ENCODE measurements at places on chromosomes 2 and 18.

GRCh38 chr2:183078464-183079138 lies at the start of gene DUSP19:
DUSP19 (plus strand) TSS chr2:183078747; CDS start chr2:183078934, 187 bp downstream.
- DNase-seq, result peak; percentile 87

- DNase-seq, result no peak
These were observed 168.0 kb downstream of the ARHGAP15 start for GRCh38 chr2:143297182-143297581.

DNA sequence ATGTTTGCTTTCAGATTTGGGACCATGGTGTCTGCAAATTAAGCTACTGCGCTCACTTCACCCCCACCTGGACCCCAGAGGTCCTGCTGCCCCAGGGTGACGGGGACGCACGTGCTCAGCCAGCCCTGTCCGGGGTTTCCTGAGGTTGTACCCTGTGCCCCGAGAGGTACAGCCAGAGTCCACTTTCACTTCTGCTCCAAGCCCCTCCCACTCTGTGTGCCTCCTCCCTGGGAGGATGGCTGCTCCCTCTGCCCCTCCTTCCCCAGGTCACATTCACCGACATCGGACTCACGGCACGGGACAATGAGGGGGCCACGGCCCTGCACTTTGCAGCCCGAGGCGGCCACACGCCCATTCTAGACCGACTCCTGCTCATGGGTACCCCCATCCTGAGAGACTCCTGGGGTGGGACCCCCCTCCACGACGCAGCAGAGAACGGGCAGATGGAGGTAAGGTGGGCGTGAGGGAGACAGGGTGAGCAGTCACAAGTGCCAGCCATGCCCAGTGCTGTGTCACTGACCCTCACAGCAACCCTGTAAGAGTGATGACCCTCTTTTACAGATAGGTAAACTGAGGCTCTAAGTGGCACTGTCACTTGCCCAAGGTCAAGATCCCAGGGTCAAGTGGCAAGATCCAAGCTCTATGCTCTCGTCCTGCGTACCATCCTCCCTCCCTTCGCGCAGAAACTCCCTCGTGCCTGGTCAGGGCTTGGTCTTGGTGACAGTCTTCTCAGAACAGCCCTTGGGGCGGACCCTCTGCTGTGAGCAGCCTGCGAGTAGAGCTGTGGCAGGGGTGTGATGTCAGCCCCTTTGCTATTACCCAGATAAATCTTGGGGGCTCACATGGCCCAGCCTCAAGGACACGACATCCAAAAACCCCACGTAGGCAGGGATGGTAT lies 7.6 kb downstream of the ESPNL start:
- DNase-seq, result peak; percentile 89

DNA sequence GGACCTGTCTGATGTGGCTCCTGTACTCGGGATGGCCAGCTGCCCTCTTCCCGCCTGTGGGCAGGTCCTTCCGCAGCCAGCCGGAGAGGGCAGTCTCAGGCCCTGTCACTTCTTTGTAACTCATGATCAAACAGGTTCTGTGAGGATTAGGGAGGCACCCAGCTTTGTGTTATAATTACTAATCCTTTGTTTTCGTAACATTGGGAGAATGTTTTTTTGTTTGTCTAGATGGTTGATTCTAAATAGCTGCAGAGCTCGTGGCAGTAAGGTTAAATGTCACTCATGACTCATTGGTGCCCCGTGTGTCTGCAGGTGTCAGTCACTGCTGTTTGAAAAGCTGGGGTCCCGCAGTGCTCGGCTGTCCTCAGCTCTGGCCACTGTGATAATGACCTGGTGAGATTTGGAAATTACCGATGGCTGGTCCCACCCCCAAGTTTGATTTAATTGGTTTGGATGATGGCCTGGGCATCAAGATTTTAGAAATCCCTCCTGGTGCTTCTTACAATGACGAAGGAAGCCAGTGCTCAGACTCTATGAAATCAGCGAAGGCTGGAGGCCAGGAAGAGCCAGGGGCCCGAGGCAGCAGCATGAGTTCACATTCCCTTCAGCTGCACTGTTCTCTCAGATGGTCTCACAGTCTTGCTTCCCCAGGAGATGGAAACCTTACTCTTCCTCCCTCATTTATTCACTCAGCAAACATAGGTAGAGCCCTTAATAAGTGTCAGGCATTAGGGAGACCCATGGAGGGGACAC lies 172.8 kb downstream of the VAPA start:
- DNase-seq, result no peak

GRCh38 chr2:174325373-174326160 lies 9.2 kb upstream of the SP9 start:
- peak; percentile 60 for DNase-seq

- DNase-seq, result no peak
These were observed 305.9 kb upstream of the TMEFF2 start for GRCh38 chr2:192500550-192501200.

DNA sequence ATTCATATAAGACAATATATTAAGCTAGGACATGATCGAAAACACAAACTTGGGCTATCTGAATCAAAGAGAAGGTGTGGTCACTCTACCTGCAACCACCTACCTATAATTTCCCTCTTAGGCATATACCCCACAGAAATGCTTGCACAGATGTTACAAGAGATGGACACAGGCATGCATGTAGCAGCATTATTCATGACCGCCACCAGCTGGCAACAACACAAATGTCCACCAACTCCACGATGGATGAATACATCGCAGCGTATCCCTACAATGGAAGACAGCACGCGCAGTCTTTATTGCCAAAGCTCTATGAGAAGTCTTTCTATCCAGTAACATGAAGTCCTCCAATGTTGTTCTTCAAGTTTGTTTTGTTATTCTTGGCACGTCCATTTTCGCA lies 90.8 kb downstream of the ARL4C start:
- DNase-seq, result no peak

- peak; percentile 31 for DNase-seq
These were observed 1029.1 kb upstream of the KLHL29 start for GRCh38 chr2:22355816-22356433.

- DNase-seq, result no peak
These were observed 132.5 kb downstream of the SPHKAP start for GRCh38 chr2:228048838-228049490.

DNA sequence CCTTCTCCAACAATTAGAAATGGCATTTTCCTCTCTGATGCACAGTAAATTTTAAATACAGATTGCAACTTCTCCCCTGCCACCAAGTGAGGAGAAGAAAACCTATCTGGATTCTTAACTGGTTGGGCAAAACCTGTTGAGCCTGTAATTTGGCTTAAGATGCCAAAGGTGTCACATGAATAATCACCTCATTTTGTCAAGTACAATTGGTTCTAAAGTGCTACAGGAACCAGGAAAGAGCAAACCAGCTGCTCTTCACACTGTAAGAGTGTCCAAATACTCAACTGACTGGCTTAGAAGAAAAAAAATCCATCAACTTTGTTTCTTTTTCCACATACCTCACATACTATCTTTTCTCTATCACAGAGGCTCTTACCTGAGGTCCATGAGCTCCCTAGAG lies 35.4 kb downstream of the NPC1 start:
- no peak for DNase-seq

- no peak for DNase-seq
These were observed 107.6 kb upstream of the BZW1 start for GRCh38 chr2:200703926-200704637.

DNA sequence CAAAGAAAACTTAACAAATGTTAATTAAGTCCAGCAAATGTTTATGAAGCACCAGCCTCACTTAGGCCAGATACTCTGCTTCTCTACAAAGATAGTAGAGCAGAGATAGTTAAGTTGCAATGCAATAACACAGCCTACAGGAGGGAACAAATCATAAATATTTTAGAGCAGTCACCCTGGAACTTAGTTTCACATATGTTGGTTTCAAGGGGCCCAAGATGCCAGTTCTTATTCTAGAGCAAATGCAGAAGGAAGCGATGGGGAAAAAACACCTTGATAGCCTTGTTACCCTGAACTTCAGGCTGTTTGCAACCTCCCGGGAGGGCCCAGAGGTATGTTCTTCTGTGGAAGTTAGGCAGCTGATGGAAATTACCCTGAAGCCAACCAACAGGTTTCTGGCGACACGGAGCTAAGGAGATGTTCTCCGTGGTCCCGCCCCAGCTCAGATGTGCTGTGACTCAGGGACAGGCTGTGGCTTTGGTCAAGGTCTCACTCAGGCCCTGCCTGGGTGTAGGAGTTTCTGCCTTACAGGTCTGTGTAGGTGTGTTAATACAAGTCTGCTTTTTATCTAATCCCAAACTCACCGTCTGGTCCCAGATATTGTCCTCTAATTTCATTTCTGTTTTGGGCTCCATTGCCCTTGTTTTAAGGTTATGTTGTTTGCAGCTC lies 3.8 kb downstream of the CTIF start:
- no peak for DNase-seq

- DNase-seq, result no peak
These were observed 278.6 kb downstream of the DSC3 start for GRCh38 chr18:30763902-30764350.

- DNase-seq, result no peak
These were observed 72.7 kb downstream of the NXPH2 start for GRCh38 chr2:138707392-138708074.

DNA sequence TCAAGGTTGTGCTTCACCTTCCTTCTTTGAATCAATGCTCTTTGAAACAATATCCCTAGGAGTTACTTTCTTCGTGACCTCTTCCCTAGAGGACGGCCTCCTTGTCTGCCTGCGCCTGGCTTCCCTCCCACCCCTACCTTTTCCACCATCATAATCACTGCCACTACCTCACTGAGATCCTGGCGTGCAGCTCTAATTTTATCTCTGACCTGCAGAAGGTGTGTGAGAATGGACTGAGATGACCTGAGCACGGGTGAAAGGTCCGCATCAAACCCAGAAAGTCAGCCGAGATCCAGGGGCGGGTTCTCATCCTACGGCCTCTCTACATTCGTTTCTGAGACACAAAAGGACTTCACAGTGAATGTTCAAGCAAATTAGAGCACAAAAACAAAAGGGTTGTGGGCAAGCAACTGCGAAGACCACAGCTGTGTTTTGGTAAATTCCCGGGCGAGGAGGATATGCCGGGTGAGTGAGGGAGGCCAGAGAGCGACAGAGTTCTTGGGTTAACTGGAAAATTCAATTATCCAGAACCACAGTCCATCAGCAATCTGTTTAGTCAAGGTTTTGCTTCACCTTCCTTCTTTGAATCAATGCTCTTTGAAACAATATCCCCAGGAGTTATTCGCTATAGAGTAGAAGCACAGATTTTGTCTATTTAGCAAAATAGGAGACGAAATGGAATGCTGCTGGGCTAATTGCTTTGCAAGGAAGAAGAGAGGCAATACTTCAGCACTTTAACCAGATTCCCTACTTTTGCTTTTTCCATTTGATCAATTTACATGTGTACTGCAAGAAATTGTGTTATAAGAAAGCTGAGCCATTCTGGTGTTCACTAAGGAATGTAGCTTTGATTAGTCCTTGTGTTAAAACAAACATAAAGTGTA lies 212.6 kb downstream of the ACKR3 start:
- DNase-seq, result no peak

GRCh38 chr2:26043862-26044696 lies 10.2 kb downstream of the RAB10 start:
- peak; percentile 23 for DNase-seq

DNA sequence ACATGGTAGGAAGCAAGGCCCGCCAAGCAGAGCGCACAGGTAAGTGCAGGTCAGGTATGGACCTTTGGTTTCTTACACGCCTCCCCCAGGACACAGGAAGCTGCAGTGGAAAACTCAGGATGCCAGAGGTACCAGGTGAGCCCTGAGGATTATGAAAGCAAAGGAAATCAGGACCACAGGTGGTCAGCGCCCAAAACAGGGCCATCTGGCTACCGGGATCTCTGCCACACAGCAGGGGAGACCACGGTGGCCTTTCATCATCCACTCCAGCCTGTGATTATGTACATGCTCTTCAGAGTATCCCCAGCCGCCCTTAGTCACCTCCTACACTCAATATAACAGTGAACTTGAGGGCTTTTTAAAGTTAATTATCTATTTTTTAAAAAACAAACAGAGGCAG lies 125.5 kb upstream of the EPC2 start:
- no peak for DNase-seq

DNA sequence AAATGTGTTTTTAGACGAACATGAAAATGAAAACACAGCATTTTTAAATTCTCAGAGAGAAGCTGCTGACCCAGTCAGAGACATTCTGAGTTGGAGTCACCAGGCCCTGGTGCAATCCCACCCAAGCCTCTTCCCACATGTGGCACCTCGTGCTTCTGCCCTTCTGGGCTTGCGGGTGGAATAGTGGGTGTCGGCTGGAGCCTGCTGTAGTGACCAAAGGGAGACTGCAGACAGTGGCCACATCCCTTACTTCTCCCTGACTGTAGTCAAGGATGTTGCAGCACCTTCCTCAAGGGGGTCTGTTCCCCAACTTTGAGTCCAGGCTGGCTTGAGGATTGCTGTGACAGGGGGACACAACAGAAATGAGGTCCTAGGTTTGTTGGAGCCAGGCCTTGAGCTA lies 104.4 kb upstream of the GLI2 start:
- DNase-seq, result no peak

- DNase-seq, result no peak
These were observed 249.4 kb upstream of the CTAGE1 start for GRCh38 chr18:22667156-22667555.

GRCh38 chr2:1742681-1743395 lies 1.5 kb downstream of the PXDN start:
- DNase-seq, result peak; percentile 58

GRCh38 chr2:235025800-235026536 lies 74.2 kb downstream of the SH3BP4 start:
- no peak for DNase-seq

DNA sequence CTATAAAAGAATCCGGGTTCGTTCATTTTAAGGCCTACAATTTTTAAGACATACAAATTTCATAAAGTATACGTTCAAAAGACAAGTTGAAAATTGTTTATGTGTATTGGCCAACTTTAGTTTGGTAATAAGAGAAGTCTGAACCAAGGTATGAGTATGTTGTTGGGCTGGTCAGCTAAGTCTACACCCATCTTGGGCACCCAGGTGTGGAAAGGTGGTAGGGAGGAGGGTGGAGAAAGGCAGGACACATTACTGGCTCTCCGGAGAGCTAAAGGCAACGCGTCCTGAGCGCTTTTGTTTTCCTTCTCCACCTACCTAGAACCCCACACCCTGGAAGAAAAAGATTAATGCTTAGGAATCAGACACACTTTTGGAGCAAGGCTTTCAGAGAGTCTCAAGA lies 899 bp upstream of the PELI1 start:
- DNase-seq, result no peak

DNA sequence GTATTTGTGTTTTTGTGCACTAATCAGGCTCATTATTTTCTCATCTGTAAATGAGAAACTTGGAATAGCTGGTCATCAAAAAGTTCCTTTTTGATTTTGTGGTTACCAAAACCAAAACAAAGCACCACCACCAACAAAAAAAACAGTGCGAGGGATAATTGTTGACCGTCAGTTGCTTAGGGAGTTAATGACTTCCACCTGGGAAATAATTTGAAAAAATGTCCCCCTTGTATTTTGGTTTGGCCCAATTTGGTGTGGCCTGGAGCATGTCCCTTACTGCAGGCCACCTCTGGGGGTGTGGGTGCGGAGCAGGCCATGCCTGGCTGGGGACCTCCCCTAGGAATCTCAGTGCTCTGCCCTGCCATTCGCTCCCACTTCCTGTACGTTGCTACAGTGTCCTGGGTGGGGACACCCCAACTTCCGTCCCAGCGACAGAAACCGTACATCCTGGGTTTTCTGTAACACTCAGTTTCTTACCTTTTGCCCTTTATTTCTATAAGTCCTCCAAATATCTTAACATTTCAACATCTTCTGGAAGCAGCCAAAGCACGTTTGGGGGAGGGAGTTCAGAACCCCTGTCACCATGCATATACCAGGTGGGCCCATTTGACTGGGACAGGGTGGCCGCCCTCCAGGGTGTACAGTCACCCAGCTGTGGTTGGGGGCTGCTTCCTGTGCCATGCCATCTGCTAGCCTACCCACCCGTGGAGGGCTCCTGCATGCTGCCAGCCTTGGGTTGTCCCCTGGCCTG lies 31.3 kb downstream of the NCK2 start:
- peak; percentile 91 for DNase-seq

Measured in B cell (primary cell).